ENCODE measurements at places on chromosomes 1 and 21.

DNA sequence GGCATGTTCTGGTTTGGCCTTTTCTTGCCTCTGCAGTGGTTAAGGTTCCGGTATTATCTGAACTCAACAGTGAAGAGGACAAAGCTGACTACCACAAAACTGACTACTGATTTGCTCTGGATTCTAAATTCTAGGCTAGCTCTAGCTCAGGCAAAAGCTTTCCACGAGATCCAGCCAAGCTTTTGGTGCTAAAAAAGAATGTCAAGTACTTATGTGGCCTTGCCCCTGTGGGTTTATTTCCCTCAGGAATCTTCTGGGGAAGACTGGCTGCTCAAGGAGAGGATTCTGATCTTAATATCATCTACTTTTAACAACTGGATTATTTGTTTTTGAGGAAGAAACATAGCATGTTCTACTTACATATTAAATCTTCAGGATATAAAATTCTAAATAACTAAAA is 26.1 kb upstream of the MTMR11 start:
- DNase-seq = no peak

- DNase-seq = no peak
Observed at GRCh38 chr1:204575221-204576190, 59.3 kb downstream of the MDM4 start.

GRCh38 chr1:223878598-223879325 is 33.0 kb upstream of the TP53BP2 start:
- DNase-seq = no peak

DNA sequence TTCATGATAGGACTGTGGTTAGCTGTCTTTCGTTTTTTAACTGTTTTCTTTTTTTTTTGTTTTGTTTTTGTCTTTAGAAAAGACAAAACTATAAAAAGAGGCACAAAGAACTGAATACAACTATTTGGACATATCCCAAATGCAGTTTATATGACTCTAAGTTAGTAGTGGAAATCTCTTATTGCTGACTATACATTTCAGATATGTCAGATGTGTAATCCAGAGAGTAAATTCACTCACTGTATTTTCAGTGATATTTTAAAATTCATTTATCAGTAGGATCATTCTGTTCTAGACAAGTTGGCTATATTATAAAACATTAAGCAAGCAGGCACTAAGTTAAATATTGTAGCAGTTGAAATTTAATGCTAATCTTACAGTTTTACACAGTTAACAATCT is 5.7 kb downstream of the RAP1A start:
- no peak for DNase-seq

DNA sequence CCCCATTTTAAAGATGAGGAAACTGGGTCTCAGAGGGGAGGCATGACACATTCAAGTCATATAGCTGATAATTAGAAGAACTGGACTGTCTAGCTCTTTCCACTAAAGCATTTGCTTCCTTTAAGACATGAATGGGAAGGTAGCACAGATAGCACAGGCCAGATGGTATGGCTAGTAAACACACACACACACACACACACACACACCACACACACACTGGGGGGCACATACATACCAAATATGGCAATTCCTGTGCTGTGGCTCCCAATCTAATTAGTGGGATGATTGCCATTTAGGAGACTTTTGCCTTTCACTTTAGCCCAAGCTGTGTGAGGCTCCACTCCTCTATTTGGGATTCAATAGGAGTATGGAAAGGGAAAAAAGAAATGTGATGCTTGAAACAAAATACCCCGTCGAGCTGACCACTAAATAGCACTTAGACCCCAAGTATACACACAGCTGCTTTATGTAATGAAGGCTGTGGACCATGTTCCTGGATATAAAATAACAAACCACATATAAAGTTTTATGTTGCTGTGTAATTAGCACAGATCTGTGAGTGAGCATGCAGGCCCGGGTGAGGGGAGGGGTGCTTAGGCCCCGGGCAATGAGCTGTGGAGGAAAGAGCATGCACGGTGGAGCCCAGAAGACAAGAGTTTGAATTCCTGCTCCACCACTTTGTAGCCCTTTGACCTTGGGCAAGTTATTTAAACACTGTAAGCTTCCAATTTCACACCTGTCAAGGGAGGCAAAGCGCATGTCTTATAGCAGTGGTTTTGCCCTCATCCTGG is 6.8 kb upstream of the TRABD2B start:
- DNase-seq = no peak

DNA sequence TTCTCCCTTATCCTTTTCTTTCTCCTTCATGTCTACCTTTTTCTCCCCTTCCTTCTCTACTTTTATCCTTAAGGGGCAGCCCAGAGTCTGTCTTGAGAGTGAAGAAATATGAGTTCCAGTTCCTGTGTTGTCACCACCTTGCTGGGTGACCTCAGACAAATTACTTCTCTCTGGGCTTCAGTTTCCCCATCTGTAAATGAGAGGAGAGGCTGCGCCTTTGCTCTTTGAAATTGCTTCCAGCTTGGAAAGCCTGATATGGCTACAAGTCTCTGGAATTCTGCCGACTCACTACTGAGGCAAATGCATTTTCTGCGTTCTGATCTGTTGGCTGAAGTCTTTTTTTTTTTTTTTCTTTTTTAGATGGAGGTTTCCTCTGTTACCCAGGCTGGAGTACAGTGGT is 119.2 kb downstream of the SYF2 start:
- no peak for DNase-seq

DNA sequence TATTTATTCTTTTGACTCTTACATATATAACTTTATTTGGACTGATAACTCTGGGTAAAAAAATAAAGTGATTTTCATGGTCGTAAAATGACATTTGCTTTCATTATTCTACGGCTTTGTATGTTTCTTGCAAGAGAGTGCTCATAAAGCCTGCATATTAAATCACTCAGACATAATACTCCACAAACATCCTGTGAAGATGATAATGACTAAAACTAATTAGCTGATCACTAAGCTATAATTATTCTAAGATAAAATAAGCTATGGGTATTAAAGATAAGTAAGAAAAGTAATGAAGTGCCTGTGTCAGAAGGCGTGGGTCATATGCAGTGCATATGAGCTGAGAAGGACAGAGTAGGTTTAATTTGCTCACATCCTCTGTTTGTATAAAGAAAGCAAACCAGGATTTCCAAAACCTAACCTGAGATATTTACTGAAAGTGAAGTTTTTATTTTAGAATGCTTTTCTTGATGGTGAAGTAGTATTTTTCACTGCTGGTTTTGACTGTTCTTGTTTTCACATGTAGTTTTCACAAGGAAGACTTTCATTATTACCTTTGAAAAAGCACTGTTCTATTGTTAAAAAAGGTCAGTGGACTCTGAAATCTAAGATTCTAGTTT is 278.8 kb downstream of the AMY1C start:
- DNase-seq = no peak

GRCh38 chr1:230113593-230114236 is 46.7 kb downstream of the GALNT2 start:
- DNase-seq = no peak

- no peak for DNase-seq
Observed at GRCh38 chr1:35454616-35455015, 102.6 kb downstream of the KIAA0319L start.

DNA sequence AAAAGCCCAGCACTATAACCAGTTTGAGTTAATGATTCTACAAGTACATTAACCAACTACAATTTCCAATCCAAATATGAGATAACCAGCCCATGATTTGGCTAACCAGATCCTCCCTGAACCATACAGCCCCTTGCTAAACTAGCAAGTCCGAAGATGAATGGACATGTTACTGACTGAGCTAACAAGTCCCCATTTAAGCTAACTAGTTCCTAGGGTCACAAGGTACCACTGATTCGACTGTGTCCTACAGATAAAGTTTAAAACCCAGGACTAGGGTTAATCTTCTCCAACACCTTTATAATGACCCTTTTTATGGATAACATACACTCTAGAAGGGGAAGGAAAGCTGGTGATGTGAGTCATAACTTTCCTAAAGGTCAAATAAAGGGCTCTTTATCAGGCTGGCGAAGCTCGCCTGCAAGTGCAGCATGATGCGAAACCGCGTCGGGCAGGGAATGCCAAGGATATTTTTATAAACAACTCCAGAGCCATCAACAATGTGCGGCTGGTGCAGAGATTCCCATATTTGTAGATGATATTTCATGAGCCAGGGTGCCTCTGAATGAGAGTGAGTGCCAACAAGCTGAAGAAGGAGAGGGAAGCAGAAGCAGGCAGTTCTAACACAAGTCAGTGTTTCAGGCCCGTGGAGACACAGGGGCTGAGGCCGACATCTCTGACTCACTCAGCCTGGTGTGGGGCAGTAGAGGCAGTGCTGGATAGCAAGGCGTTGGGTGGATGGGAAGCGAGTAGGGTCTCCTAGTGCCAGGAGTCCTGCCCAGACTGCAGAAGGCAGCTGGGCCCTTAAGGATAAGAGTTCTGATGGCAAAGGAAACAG is 75.6 kb upstream of the ROR1 start:
- DNase-seq = no peak

GRCh38 chr1:177092001-177092400 is 72.5 kb downstream of the ASTN1 start:
- DNase-seq = no peak

DNA sequence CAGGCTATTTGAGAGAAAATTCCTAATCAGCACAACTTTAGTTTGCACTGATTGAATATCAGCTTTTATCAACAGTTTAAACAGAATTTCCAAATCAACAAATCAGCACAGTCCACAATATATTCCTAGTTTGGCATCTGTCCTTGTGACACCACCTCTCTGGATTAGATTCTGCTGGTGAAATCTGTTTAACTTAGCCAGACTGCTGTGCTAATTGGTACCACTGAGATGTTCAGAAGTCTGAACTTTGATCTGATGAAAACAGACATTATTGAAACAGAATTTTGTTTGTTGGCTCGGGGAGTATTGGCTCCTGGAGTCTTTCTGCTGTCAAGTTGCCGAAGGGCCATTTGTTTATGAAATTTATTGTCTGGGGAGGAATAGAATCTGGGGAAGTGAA is 17.0 kb upstream of the NGF start:
- DNase-seq = no peak

DNA sequence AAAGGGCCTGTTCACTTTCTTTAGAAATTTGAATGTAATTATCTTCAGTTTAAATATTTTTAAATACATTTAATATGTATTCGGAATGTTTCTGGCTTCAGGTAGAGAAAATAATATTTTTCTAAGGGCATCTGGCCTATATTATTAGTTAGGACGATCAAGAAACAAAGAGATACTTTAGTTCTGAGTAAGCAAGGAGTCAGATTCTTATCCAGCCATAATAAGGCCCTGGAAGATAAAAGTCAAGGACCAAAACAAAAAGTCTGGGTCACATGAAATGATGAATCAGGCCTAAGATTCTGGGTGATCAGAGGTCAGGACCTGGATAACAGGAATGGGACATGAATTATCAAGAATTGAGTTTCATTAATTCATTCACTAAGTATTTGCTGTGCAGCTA is 6.3 kb downstream of the PHC2 start:
- no peak for DNase-seq
